Right ventricle myocardium superior (tissue), 1 donor: ENCODE measurements at places on chromosomes 7 and 10. TPM values are rescaled to one million over a fixed set of nuclear protein-coding genes. Genes with fewer than 3 reads are reported as not detected.

PRRT4 gene
- total RNA-seq, result 1.2 TPM

CLCN1 gene
- 0.08 TPM for total RNA-seq

SP8 gene
- total RNA-seq, result not detected

PAPOLB gene
- total RNA-seq, result 0.05 TPM

HOXA11 gene
- total RNA-seq, result not detected

SDHAF3 gene
- total RNA-seq, result 19.3 TPM

CHAT gene
- total RNA-seq, result not detected

GNGT1 gene
- not detected for total RNA-seq

PON3 gene
- total RNA-seq, result 0.56 TPM

NDUFB8 gene
- 431 TPM for total RNA-seq

GRCh38 chr7:54559401-54559800 is 17.2 kb downstream of the VSTM2A start:
- DNase-seq, result no peak

DNA sequence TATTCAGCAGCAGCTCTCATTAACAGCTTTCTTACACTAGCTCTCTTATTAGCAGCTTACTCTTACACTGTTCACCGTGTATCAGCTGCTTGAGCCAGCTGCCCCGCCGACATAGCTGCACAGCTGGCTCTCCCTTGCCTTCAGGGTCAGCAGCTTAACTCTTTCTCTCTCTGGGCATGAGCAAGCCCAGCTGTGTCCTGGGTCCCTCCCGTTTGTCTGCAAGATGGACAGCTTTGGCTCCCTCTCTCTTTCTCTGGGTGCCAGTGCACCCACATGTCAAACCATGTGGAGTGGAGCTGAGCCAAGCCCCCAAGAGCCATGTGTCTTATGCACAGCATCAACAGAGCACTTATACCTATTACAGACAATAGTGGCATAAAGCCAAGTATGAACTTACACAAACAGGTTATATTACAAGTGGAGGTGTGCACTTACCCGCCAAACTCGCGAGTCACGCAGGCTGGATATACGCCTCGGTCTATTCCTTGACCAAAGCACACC is 35.7 kb upstream of the MTPAP start:
- no peak for DNase-seq

GRCh38 chr7:105591522-105591921 is 10.2 kb upstream of the EFCAB10 start:
- no peak for DNase-seq

DNA sequence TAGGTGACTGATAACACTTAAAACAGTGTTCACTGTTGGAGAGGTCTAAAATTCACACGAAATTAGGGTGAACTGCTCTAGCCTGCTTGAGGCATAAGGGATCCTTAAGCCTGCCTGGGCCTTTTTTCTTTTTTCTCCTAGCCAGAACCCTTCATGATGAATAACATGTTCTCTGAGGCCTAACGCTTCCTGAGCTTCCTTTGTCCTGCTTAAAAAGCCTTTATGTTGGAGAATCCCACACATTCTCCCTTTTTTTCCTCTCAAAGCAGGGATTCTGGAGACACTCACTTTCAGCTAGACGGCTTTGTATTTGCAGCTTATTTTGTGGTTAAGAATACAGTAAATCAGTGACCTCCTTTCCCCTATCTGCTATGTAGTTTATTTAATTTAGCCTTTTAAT is 354.7 kb upstream of the PHF14 start:
- no peak for DNase-seq

GRCh38 chr10:119058010-119058409 is 22.6 kb downstream of the EIF3A start:
- DNase-seq, result no peak

- DNase-seq, result no peak
Measured at GRCh38 chr10:118571123-118571522, 24.3 kb downstream of the PRLHR start.

DNA sequence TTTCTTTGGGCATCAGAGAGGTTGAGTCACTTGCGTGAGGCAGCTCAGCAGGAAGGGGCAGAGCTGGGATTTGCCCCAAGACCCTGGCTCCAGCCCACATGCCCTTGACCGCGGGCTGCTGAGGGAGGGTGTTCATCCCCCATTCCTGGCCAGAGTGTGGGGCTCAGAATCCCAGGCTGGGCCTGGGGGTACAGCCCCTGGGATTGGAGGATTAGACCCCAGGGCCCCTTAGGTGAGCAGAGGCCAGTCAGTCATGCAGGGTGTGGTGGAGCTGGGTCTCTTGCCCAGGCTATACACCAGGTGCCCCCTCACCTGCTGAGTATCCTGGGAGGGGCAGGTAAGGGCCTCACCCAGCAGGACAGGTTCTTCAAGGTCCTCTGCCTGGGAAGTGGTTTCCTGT is 68.4 kb upstream of the ZNF716 start:
- no peak for DNase-seq

GRCh38 chr10:26090762-26091161 is 125.8 kb upstream of the GAD2 start:
- DNase-seq, result no peak

DNA sequence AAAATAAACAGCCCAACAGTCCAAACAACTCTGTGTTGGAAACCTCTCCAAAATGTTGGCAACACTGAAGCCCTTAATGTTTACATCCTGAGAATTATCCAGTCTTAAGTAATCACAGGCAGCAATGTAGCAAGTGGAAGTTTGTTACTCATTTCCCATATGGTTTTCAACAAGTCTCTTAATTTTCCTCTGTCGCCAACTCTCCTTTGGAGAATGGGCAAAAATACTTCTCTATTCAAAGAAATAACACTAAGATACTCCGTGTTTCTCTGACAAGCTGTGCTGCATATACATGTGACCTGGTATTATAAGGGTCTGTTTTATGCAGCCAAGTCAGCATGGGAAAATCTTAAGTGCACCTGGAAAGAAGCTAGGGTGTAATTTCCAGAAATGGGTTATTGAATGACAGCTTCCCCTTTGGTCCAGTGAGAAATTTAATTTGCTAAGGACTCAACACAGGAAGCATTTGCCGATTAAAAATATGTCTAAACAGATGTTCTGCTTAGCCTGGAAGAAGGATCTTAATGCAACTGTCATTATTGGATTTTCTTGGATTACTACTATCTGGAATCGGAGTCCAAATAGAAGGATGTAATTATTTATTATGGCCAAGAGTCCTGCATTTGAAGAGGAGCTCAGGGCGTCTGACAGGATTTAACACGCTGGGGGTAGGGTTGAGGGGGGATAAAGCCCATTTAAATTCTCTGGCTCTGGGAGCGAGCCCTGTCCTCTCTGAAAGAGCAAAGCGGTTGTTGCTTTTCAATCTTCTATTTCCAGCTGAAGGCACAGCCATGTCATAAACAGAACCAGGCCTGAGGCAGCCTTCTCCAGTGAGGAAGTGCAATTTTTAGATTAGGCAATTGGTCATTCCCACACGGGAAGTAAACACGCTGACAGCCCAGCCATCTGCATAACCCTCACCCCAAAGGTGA is 73.1 kb downstream of the TLL2 start:
- DNase-seq, result no peak

DNA sequence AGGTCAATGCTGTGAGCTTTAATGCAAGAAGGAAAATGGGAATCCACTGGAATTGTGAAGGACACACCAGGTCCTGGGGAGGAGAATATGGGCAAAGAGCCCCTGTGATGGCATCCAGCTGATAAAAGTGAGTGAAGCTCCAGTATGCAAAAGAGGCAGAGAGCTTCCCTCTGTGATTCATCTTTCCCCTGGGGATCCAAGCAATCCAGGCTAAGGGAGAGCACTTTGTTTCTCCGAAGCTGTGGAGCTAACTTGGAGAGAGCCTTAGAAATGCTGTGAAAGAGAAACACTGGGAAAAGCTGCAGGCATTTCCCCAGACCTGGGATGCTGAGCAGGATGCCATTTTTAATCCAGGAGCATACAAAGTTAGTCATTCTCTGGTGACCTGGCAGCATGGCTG is 489.5 kb downstream of the SH2D4B start:
- no peak for DNase-seq

DNA sequence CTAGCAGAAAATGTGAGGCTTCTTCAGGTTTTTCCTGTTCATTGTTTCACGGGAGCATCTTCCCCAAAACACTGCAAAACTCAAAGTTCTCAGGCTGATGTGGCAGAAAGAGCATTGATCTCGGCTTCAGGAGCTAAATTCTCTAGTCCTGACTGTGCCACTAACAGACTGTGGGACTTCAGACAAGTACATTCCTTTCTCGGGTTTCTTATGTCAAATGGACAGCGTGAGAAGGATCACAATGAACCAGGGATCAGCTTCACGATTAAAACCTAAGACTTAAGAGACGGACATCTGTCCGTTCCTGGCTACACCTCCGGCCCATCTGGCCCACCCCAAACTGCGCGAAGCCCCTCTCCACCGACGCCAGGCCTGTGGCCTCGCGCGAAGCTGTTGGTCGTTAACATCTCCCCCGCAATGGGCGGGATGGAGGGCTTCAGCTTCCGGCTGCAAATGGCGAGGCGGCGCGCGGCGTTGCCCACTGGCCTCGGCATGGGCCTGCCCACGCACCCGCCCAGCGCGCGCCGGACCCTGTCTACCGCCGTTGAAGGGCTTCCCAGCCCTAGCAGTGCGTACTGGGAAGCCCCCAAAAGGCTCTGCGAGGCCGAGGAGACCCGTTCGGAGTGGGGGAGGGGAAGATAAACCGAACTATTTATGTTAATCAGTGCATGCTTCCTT is 549 bp upstream of the DDX50 start:
- DNase-seq, result peak; percentile 87

- DNase-seq, result no peak
Measured at GRCh38 chr7:85498031-85498430, 311.2 kb upstream of the SEMA3D start.
